Thoracic aorta (tissue), 2 donors: ENCODE measurements at places on chromosomes 2 and 18. TPM values are rescaled to one million over a fixed set of nuclear protein-coding genes. Genes with fewer than 3 reads are reported as not detected.

DNA sequence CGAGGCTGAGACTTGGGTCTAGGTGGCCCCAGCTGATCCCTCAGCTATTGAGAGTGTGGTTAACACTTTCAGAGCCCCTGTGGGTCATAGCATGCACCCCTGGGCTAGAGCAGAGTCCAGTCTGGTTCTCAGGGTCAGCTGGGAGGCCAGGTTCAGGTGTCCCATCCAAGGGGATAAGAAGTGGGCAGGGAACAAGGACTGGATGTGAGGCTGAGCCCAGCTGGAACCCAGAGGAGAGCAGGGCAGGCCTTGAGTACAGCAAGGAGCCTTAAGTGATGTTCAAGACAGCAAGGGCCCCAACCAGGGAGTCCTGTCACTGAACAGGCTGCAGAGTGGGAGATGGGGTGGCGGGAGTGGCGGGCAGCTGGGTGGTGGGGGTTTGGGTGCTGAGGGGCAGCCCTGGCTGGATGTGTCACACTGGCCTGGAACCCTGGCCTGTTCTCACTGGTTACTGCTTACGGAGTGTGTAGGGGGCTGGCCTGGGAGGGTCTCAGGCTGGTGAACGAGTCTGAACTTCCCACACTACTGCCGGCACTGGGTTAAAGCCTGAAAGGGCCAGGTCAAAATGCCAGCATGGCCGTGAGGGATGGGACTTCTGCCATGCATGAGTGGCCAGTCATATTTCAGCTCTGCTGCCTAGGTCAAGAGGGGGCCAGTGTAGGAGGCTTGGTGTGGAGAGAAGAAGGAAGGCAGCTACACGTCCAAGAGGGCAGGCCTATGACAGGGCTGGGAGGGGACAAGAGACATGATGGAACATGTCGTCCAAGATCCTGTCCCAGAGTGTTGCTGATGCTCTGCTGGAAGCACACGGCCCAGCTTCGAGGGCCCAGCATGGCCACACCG, 13.6 kb downstream of the TMEM185B start:
- H3K36me3 ChIP-seq: no peaks in the 10 kb centered on the region
- H3K4me3 ChIP-seq: no peak overlapping the region
- no peak overlapping the region for H3K27ac ChIP-seq
- no peaks in the 10 kb centered on the region for H3K27me3 ChIP-seq
- H3K4me1 ChIP-seq: no peaks in the 10 kb centered on the region
- DNase-seq: no peak

DNA sequence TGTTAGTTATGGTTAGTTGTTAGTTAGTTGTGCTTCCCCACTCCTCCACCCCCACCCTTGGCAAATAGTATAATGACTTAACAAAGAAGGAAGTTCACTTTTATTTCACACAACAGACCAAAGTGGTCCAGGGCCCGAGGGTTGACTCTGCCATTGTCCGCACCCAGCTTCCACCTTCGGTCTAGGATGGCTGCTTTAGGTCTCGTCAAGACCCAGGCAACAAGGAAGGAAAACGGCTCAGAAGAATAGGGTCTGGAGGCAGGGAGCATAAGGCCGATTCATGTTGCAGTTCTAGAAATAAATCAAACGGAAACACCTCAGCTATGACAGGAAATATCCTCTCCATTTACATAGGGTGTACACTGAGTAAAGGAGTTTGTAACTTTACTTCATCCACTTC, 206.0 kb upstream of the CXCR4 start:
- H3K27ac ChIP-seq: no peak overlapping the region
- no peaks in the 10 kb centered on the region for H3K27me3 ChIP-seq
- no peaks in the 10 kb centered on the region for H3K36me3 ChIP-seq
- H3K4me1 ChIP-seq: no peaks in the 10 kb centered on the region
- no peak overlapping the region for H3K4me3 ChIP-seq

TET3 gene
- total RNA-seq: 8.7 TPM

INHA gene
- 1.2 TPM for total RNA-seq

KCNG2 gene
- not detected for total RNA-seq

XDH gene
- total RNA-seq: not detected
